ENCODE measurements at places on chromosomes 7 and 10. TPM values are rescaled to one million over a fixed set of nuclear protein-coding genes. Genes with fewer than 3 reads are reported as not detected.
A peak's percentile ranks its signal among the peaks of the same experiment; 100 is the strongest.

The AKR1C4 gene
- total RNA-seq: not detected

The ENO4 gene
- 1.1 TPM for total RNA-seq

GRCh38 chr10:101588879-101589278 is 758 bp downstream of the DPCD start:
- H3K4me3 ChIP-seq: peak overlapping the region; percentile 97
- H3K27ac ChIP-seq: no peak overlapping the region

The GPR26 gene
- 0.05 TPM for total RNA-seq

GRCh38 chr10:22338185-22338900 is 7.0 kb upstream of the SPAG6 start:
- DNase-seq: no peak
- no peak overlapping the region for H3K4me3 ChIP-seq
- no peak overlapping the region for H3K27ac ChIP-seq
- H3K4me1 ChIP-seq: peaks cover 6% of the 10 kb centered on the region

DNA sequence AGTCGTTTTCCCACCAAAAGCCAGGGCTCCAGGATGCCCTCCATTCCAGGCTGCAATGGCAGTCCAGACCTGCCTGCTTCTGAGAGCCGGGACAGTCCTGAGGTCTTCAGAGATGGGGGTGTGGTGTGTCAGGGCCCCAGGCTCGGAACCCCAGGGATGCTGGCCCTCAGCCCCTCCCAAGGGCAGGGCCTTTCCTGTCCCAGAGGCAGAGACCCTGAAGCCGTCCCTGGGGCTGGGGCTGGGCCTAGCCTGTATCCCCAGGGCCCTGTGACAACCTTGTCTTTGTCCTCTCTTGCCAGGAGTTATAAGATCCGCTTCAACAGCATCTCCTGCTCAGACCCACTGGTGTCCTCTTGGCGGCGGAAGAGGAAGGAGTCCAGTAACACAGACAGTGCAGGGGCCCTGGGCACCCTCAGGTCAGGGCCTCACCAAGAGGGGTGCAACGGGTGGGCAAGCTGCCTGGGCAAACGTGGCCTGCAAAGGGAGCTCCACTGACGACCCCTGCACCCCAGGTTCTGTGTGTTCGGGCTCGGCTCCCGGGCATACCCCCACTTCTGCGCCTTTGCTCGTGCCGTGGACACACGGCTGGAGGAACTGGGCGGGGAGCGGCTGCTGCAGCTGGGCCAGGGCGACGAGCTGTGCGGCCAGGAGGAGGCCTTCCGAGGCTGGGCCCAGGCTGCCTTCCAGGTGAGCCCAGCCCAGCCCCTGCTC is 15.9 kb downstream of the NOS3 start:
- DNase-seq: no peak
- peaks cover 15% of the 10 kb centered on the region for H3K27me3 ChIP-seq
- H3K27ac ChIP-seq: no peak overlapping the region
- H3K4me1 ChIP-seq: peaks cover 33% of the 10 kb centered on the region

- DNase-seq: no peak
- no peaks in the 10 kb centered on the region for H3K4me1 ChIP-seq
- H3K27ac ChIP-seq: no peak overlapping the region
- H3K36me3 ChIP-seq: no peaks in the 10 kb centered on the region
- H3K27me3 ChIP-seq: peaks cover 2% of the 10 kb centered on the region
Observed at GRCh38 chr10:83934062-83934461, 205.2 kb upstream of the GHITM start.

DNA sequence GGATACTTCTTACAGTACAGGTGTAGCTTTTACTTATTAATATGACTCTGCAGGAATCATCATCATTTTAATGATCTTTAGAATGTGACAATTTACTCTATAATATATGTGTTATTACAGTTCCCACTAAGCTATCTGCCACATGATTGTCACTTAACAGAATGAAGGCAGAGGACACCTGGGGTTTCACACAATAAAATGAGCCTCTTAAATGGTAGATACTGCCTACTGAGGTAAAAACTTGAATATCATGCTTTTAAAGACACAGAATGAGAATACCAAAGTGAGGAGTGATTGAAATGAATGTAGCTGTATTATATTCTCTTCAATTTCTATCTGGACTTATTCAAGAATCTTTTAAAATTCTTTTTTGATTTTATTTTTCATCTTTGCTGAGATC is 1255.3 kb upstream of the LRRN3 start:
- H3K36me3 ChIP-seq: no peaks in the 10 kb centered on the region
- no peak overlapping the region for H3K4me3 ChIP-seq
- DNase-seq: no peak
- H3K27me3 ChIP-seq: peaks cover 2% of the 10 kb centered on the region
- H3K4me1 ChIP-seq: no peaks in the 10 kb centered on the region

DNA sequence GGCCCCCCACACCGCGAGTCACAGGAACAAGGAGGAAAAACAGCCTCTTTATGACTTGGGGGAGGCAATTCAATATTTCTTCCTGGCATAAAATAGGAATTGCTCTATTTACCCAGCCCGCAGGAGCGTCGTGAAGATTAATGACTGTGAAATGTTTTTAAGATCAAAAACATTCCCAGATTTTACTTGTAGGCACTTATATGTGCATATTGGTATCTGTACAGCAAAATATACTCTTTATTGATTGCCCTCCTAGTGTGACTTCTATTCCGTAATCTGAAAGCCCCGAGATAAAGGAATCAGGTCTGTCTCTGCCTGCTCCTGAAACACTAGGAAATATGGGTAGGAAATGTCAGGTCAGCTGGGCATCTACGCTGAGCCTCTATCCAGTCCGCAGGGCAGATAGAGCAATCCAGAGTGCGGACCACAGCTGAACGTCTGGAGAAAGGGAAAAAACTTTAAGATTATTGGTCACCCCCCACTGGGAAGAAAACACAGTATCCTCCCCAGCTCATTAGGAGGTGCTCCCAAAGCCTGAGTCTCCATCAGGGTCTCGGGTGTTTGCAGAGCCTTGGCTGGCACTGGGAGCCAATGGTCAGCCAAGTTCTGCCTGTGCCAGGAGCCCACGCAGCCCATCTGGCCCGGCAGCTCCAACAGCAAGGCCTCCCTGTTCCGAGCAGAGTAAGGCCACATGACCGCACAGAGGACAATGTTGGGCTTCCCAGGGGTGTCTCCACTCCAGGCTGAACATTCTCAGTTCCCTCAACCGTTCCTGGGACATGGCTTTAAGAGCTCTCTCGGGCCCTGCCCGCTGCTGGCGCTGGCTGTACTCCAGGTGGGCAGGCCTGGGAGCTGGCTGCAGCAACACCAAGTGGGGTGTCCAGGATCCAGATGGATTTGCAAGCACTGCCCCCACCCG is 7.7 kb downstream of the CTBP2 start:
- peaks cover 6% of the 10 kb centered on the region for H3K27me3 ChIP-seq
- H3K4me1 ChIP-seq: peaks cover 85% of the 10 kb centered on the region
- no peak for DNase-seq
- H3K36me3 ChIP-seq: peaks cover 34% of the 10 kb centered on the region
- H3K27ac ChIP-seq: peak overlapping the region; percentile 74

DNA sequence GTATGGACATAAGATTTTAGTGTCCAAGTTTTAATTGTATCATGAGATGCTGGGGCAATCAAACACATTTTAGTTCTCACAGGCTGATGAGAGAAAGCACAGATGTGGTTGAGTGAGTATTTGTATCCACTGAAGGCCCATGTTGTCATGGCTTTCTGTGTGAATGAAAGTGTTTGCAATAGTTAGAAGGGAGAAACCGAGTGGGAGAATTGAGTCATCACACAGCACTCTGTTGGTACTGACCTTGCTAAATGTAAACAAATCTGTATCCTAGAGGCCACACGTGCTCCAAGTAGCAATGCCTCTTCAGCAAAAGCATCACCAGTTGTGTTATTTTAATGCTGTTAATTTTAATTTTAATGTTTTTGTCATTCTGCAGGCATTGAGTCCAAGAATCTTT is 121.2 kb downstream of the EMX2 start:
- no peak overlapping the region for H3K4me3 ChIP-seq
- H3K36me3 ChIP-seq: no peaks in the 10 kb centered on the region
- no peaks in the 10 kb centered on the region for H3K4me1 ChIP-seq
- peaks cover 7% of the 10 kb centered on the region for H3K27me3 ChIP-seq
- DNase-seq: no peak
- no peak overlapping the region for H3K27ac ChIP-seq

DNA sequence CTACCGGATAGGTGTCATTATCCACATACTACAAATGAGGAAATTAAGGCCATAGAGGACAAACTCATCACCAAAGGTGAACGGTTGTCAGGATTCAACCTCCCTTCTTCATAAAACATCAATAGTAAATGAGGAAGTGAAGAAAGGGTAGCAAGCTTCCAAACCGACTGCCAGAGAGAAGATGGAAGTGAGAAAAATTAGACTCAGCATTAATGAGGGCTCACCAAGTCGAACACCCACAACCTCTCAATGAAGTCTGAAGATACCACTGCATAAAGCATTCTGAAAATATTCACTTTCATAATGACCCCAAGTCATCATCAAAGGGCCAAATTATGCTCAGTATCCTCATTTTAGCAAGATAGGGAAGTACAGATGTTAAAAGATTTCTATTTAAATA is 29.6 kb downstream of the ABCB4 start:
- H3K27ac ChIP-seq: no peak overlapping the region
- no peaks in the 10 kb centered on the region for H3K27me3 ChIP-seq
- DNase-seq: no peak
- H3K4me3 ChIP-seq: no peak overlapping the region
- H3K36me3 ChIP-seq: no peaks in the 10 kb centered on the region

The FBXO24 gene
- 1.3 TPM for total RNA-seq

The COL26A1 gene
- 6.1 TPM for total RNA-seq

DNA sequence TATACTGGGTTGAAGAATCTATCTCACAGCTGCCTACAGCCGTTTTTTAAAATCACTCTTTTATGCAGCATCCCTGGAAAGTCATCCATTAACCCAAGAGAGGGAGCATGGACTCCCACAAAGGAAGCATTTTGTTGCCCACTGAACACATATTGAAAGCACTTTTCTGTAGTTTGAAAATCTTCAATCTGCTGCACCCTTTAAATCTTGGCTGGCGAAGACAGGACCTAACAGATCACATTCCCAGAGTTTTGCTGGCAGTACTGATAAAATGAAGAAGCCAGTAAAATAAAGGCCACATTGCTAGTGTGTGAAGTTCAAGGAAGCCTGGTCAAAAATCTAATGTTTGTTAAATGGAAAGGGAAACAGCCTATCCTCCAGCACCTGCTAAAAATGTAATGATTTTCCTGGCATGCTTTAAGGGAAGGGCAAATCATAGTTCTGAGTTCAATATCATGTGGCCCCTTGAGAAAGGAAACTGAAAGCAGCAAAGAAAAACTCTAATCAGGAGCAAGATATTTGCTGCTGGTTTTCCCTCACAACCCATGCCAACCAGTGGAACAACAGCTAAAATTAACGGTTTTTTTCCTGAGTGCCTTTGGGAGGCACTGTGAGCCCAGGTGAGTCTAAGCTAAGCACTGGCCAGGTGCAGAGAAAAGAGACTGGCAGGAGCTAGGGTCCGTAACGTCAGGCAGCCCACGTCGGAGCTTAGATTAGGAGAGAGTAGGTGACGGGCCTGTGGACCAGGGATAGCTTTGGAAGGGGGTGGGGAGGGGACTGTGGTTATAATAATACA is 97.9 kb upstream of the PALS2 start:
- H3K4me1 ChIP-seq: peaks cover 4% of the 10 kb centered on the region
- DNase-seq: no peak
- no peak overlapping the region for H3K27ac ChIP-seq
- H3K36me3 ChIP-seq: no peaks in the 10 kb centered on the region
- H3K4me3 ChIP-seq: no peak overlapping the region

DNA sequence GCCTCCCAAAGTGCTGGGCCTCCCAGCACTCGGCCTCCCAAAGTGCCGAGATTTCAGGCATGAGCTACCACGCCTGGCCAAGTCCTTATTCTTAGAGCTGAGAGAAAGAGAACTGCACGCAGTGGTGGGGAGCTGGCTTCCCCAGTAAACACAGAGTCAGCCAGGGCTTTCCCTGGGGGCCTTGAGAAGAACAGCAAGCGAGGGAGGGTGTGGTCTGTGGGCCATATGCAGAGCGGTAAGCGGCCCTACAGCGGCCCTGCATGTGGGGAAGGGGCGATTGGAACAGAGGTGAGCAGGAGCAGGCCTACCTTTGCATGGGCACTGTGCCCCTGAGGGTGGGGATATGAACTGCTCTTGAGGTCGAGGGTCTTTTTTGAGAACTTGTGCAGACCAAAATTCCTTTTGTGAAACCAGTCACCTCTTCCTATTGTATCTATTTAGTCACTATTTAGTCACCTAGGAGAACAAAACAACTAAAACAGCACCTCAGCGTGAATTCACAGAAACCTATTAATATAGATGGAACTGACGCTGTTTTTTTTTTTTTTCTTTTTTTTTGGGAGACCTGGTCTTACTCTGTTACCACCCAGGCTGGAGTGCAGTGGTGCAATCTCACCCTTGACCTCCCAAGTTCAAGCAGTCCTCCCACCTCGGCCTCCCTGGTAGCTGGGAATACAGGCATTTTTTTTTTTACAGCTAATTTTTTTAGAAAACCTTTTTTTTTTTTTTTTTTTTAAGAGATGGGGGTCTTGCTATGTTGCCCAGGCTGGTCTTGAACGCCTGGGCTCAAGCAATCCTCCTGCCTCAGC is 36.9 kb upstream of the SH2D4B start:
- DNase-seq: no peak
- no peak overlapping the region for H3K4me3 ChIP-seq
- peaks cover 14% of the 10 kb centered on the region for H3K36me3 ChIP-seq

DNA sequence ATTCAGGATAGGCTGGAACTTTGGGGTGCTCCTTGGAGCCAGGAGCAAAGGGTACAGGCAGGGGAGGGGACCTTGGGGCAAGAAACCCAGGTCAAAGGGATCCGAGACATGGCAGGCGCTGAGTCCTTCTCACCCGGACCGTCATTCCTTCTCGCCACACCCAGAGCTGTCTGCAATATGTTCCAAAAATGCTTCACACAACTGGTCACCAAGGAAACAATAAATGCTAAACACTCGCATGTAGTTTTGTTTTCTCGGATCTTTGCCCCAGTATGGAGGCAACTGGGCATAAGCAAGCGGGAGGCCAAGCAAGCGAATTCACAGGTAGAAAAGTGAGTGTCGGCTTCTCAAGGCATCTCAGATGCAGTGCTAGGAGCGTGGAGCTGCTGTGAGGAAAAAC is 80.8 kb downstream of the PIP4K2A start:
- peaks cover 8% of the 10 kb centered on the region for H3K27me3 ChIP-seq
- no peak overlapping the region for H3K4me3 ChIP-seq
- no peak for DNase-seq
- H3K4me1 ChIP-seq: peaks cover 77% of the 10 kb centered on the region
- H3K36me3 ChIP-seq: peaks cover 13% of the 10 kb centered on the region
- peak overlapping the region; percentile 100 for H3K27ac ChIP-seq

The MCM10 gene
- 7.0 TPM for total RNA-seq

- H3K4me3 ChIP-seq: peak overlapping the region; percentile 22
- H3K36me3 ChIP-seq: peaks cover 10% of the 10 kb centered on the region
- H3K27ac ChIP-seq: no peak overlapping the region
- H3K4me1 ChIP-seq: peaks cover 23% of the 10 kb centered on the region
- peaks cover 18% of the 10 kb centered on the region for H3K27me3 ChIP-seq
Observed at GRCh38 chr10:87860156-87860795, 3.1 kb downstream of the KLLN start.

The GSDME gene
- total RNA-seq: 4.4 TPM

- peaks cover 3% of the 10 kb centered on the region for H3K36me3 ChIP-seq
- DNase-seq: peak; percentile 78
- H3K27ac ChIP-seq: peak overlapping the region; percentile 83
- H3K27me3 ChIP-seq: no peaks in the 10 kb centered on the region
Observed at GRCh38 chr10:28939281-28940157, 262.2 kb downstream of the BAMBI start.
